ENCODE measurements at places on chromosomes 2 and 18.
A peak's percentile ranks its signal among the peaks of the same experiment; 100 is the strongest.

DNA sequence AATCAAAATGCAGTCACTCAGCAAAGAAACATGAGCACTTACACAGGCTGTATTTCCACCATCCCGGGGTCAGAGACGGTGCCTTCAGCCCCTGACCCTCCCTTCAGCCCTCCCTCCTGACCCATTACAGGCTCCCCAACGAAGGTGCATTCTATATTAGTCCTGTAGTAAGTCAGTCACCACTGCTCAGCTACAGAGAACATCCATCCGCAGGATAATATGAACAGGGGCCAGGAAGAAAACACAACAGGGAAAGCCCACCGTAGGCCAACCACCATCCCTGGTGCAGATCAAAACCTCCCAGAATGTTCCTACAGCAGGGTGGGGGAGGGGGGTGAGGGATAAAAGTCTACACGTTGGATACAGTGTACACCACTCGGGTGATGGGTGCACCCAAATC, 15.1 kb downstream of the PXDN start:
- H3K27ac ChIP-seq = peak overlapping the region; percentile 3
- DNase-seq = no peak
- no peak overlapping the region for H3K4me3 ChIP-seq
- peaks cover 16% of the 10 kb centered on the region for H3K27me3 ChIP-seq

GRCh38 chr18:61993831-61994230, 101.0 kb upstream of the RNF152 start:
- no peaks in the 10 kb centered on the region for H3K36me3 ChIP-seq
- H3K27ac ChIP-seq = no peak overlapping the region
- H3K4me1 ChIP-seq = no peaks in the 10 kb centered on the region
- no peaks in the 10 kb centered on the region for H3K27me3 ChIP-seq
- H3K4me3 ChIP-seq = no peak overlapping the region

GRCh38 chr2:100427627-100428258, 10.3 kb upstream of the CHST10 start:
- no peaks in the 10 kb centered on the region for H3K36me3 ChIP-seq
- H3K27ac ChIP-seq = no peak overlapping the region
- no peaks in the 10 kb centered on the region for H3K4me1 ChIP-seq

- H3K27me3 ChIP-seq = no peaks in the 10 kb centered on the region
- no peaks in the 10 kb centered on the region for H3K36me3 ChIP-seq
- H3K4me3 ChIP-seq = no peak overlapping the region
- no peak overlapping the region for H3K27ac ChIP-seq
Measured at GRCh38 chr2:155315768-155316167, 617.3 kb downstream of the KCNJ3 start.

DNA sequence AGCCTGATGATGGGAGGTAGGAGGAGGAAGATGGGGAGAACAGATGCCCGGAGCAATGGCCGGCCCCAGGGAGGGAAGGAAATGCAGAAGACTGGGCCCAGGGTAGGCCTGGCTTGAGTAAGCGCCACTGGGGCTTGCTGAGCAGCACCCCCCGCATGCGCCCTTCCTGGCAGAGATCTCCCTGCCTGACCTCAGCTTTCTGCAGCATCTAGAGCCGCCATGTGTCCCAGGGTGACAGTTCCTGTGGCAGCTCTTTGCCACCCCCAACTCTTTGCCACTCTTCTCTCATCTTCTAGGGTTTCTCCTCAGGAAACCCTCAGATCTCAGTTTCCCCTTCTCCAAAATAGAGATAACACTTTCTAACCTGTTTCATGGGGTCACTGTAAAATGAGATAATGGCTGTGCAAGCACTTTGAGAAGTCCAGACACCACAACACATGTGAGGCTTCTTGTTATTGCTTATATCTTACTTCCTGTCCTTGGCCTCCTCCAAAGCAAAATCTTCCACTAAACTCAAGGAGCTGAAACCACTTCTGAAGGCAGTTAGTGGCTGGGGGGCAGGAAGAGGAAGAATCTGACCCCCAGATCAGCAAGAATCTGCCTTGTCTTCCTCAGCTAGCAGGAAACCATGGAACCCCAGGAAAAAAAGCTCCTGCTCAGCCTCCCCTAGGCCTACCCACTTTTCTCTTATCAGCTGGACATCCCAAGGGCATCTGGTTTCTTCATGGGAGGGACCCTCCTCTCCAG, 64.9 kb downstream of the EPAS1 start:
- DNase-seq = no peak
- peaks cover 6% of the 10 kb centered on the region for H3K4me1 ChIP-seq
- H3K27ac ChIP-seq = no peak overlapping the region
- H3K4me3 ChIP-seq = no peak overlapping the region

GRCh38 chr2:220041447-220041846, 414.0 kb downstream of the SLC4A3 start:
- no peak overlapping the region for H3K4me3 ChIP-seq
- no peaks in the 10 kb centered on the region for H3K36me3 ChIP-seq
- H3K27ac ChIP-seq = no peak overlapping the region

- H3K4me3 ChIP-seq = no peak overlapping the region
- DNase-seq = no peak
- H3K36me3 ChIP-seq = no peaks in the 10 kb centered on the region
- H3K4me1 ChIP-seq = peaks cover 18% of the 10 kb centered on the region
Measured at GRCh38 chr2:226664140-226664539, 135.5 kb downstream of the IRS1 start.

DNA sequence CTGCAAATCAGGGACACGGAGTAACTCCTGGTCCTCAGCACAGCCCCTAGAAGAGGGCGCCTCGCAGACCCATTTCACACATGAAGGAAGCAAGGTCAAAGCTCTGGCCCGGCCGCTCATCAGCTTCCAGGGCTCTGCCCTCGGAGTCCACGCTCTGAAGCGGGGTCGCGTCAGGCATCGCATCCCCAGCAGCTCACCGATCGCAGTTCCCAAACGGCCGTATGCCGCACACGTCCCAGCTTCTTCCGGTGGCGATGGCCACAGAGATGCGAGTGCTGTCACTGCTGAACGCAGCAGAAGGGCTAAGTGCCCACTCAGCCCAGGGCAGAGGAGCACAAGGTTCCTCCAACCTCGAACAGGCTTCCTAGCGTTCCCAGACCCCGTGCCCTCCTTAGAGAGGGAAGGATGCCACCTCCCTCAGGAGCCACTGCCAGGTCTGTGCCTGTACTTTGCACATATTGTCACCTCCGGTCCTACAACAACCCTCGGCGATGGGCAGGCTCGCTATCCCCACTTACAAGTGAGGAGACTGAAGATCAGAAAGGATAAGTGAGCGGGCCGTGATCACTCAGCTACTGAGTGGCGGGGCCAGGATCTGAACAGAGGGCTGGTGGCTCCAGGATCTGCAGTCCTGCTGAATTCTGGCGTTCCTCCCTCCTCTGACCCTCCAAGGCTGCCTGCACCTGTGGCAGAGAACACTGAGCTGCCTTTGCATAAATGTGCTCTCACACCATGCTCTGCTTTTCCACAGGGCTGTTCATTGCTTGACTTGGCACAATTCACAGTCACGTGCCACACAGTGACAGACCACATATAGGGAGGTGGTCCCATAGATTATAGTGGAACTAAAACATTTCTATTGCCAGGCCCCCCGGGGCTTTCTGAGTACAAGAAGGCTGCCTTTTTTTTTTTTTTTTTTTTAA, 71.4 kb downstream of the COPS8 start:
- peaks cover 7% of the 10 kb centered on the region for H3K4me1 ChIP-seq
- peak overlapping the region; percentile 69 for H3K27ac ChIP-seq
- H3K36me3 ChIP-seq = no peaks in the 10 kb centered on the region
- H3K27me3 ChIP-seq = no peaks in the 10 kb centered on the region
- no peak overlapping the region for H3K4me3 ChIP-seq

DNA sequence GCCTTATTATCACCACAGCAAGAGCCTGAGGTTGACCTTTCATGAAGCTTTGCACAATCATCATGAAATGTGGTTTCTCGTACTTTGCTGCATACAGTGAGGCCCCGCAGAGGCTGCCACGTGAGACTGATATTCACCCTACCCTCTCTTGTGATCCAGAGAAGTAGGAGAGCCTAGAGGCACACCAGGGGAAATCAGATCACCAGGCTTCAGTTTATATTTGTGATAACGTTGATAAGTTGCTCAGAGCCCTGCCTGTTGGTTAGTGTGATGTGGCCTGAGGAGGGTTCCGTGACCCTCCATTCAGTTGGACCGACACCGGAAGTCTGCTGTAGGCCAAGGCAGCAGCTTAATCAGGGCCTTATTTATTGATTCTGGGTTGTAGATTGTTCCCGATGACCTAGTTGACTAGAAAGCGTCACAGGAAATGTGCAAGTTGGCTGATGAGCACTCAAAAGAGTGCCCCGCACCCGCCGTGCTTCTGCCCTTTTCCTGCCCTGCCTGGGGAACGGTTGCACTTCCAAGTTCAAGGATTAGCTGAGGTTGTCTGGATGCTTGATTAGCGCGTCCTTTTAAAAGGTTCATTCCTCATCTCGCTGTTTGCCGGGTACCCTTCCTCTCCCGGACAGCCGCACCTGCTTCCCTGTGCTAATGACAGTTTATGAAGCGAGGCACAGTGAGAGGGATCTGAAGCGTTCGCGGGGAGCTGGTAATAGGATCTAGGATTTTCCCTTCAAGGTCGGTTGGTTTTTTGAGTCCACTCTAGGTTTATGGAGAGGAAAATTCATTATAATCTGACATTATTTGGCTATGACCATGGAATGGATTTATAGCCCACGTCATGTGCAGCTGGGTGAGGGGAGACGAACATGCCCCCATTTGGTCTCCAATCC, 146.4 kb downstream of the SH3RF3 start:
- DNase-seq = no peak
- H3K27me3 ChIP-seq = no peaks in the 10 kb centered on the region
- no peaks in the 10 kb centered on the region for H3K36me3 ChIP-seq
- no peaks in the 10 kb centered on the region for H3K4me1 ChIP-seq

DNA sequence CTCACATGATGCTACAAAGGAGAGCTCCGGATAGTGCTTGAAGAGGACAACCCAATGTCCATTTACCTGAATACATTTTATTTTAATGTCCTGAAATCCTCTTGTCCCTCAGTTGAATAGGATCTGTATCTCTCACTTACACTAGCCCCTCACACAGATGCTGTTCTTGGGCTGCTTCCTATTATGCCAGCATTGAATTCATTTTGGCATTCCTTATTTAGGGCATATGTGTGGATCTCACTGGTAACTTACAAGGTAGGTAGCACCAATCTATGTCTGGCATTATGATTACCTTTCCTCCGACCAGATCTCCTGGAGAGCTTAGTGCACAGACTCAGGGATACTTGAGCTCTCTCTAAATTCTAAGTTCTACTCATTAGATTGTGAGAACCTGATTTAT, 799.7 kb upstream of the FSHR start:
- H3K27me3 ChIP-seq = no peaks in the 10 kb centered on the region
- no peak for DNase-seq
- H3K4me1 ChIP-seq = no peaks in the 10 kb centered on the region
- no peak overlapping the region for H3K4me3 ChIP-seq
- no peaks in the 10 kb centered on the region for H3K36me3 ChIP-seq
- no peak overlapping the region for H3K27ac ChIP-seq
